AG09319 (cell line): ENCODE measurements at places on chromosomes 6 and 20.

DNA sequence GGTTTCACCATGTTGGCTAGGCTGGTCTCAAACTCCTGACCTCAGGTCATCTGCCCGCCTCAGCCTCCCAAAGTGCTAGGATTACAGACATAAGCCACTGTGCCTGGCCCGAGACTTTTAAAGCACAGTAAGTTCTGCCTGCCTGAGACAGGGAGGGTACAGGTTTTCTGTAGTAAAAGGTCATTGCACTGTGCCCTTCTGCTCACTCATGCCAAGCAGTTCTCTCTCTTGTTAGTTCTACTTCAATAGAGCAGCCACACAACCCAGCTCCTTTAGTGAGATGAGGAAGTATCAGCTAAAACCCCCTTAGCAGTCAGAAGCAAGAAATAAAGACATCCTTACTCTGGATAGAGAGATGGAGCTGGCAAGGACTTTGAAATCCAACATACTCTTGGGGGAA lies 52.4 kb upstream of the ARMH2 start:
- no peak for DNase-seq

- DNase-seq = no peak
Measured at GRCh38 chr20:1301031-1301529, 27.9 kb downstream of the SDCBP2 start.

DNA sequence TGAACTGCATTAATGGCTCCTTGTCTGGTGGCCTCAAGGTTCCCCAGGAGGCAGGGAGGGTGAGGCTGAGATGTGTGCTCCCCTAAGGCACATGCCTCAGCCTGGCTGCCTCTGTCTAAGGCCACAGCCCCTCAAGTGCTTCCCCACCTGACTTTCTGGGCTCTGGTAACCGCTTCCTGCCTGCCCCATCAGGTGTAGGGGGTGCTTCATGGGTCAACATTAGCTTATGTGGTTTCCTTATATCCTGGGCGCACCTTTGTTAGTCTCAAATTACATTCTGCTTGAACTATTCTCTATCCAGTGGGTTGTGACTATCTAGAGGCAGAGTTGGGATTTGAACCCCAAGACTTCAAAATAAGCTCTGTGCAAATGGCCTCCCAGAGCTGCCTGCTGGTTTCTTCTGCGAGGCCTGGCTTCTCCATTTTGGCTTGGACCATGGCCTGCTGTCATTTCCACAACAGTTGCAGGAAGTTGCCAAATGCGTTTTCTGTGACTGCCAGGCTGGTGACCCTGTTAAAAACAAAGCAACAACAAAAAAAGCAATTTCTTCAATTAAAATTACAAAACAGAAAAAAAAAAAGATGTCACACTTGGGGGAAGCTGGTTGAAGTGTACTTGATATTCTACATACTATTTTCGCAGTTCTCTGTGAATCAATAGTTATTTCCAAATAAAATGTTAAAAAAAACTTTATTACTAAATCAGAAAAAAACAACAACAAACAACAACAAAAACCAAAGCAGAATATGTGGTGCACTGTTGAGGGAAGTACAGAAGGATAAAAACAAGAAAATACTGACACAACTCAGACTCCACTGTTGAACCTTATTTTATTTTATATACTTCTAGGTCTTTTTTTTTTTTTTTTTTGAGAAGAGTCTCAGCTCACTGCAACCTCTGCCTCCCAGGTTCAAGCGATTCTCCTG lies 20.0 kb upstream of the ZNFX1 start:
- DNase-seq = no peak

- no peak for DNase-seq
Measured at GRCh38 chr6:155310596-155310995, 3.7 kb downstream of the TFB1M start.

- DNase-seq = peak; percentile 40
Measured at GRCh38 chr6:108492131-108492766, 68.5 kb upstream of the FOXO3 start.

DNA sequence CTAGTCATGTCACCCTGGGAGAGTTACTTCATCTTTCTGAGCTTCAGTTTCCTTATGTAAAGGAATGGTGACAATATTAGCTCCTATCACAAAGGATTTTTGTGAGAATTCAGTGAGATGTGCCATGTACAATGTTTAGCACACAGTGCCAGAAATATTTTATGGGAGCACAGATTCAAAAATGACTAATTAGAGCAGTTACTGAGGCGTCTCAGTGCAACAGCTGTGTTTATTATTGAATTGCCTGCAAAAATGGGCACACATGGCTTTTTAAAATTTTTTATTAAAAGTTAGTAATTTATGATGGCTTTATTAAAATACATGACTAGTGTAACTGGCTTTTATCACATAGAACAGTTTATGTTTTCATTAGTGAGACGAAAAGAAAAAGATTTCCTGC lies 134.3 kb upstream of the AHI1 start:
- DNase-seq = no peak
